ENCODE measurements at places on chromosomes 5 and 9.

GRCh38 chr5:66814146-66814991 is 218.2 kb downstream of the MAST4 start:
- peak; percentile 2 for DNase-seq

- no peak for DNase-seq
These were observed 100.4 kb downstream of the MEF2C start for GRCh38 chr5:88782571-88782970.

DNA sequence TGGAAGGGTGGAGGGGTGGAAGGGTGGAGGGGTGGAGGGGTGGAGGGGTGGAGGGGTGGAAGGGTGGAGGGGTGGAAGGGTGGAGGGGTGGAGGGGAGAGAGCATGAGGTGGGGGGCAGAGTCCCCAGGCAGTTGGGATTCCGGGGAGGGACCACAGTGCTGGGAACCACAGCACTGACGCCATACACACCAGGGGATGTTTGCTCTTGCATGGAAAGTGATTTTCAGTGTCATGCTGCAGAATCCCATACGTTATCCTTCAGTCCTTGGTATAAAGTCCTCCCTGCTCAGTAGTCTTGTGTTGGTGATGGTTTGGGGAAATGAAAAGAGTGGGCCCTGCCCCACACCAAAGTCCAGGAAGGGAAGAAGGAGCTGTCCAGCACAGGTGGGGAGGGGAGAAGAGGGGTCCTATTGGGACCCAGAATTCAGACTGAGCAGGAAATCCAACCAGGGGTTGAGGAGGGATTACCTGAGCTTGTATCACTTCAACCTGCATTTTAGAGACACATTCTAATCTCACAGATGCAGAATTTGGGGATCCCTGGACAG is 5.5 kb upstream of the FIBCD1 start:
- no peak for DNase-seq

DNA sequence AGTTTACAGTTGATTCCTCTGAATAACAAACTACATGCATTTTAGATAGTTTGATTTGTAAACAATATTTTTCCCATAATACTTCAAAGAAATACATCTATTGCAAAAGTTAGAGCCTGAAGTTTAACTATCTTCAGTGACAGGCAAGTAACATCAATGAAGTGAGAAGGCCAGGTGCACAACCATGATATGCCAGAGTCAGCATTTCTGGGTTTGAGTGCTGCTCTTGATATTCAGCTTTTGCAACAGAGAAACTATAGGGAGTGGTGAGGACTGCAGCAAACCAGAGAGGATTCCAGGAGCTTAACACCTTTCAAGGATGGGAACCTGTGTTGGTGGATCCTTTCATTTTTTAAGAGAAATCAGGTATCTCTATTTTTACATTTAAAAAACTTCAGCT is 79.4 kb upstream of the RASEF start:
- no peak for DNase-seq

DNA sequence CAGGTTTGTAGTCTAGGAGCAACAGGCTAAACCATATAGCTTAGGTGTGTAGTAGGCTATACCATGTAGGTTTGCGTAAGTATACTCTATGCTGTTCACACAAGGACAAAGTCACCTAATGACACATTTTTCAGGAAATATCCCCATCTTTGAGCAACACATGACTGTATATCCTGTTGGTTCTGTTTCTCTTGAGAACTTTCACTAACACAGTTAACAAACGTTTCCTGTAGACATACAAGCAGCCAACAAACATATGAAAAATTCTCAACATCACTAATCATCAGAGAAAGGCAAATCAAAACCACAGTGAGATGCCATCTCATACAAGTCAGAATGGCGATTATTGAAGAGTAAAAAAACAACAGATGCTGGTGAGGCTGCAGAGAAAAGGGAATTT is 68.2 kb downstream of the NR2F1-AS1 start:
- no peak for DNase-seq

GRCh38 chr5:136051486-136052220 is 22.9 kb downstream of the TGFBI start:
- DNase-seq = no peak

All from CD8-positive, alpha-beta T cell (primary cell).